Stimulated activated CD8-positive, alpha-beta memory T cell treated with anti-CD3 and anti-CD28 coated beads, Interleukin-7, amount 100 ng/mL, for 4 hours (primary cell): ENCODE measurements at places on chromosomes 7 and 10.

DNA sequence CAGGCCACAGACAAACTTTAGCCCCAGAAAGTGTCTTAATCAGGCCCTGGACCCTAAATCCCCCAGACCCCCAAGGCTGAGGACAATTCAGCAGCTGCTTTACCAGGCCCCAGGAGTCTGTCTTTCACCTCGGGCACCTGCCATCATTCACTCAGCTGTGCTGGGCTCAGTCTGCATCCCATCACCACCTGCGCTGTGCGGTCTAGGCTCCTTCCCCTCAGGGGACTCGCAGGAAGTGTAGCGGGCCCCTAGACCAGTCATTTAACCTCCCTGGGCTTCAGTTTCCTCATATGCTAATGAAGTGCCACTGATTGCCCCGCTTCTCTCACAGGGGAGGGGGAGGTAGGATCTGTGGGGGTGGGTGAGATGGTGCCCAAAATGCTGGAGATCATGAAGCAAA is 76.4 kb upstream of the ZMIZ1 start:
- no peak for DNase-seq

- no peak for DNase-seq
These were observed 266.2 kb downstream of the CREB5 start for GRCh38 chr7:28678431-28678965.

- DNase-seq: no peak
These were observed 70.4 kb upstream of the CDK1 start for GRCh38 chr10:60707841-60708240.

DNA sequence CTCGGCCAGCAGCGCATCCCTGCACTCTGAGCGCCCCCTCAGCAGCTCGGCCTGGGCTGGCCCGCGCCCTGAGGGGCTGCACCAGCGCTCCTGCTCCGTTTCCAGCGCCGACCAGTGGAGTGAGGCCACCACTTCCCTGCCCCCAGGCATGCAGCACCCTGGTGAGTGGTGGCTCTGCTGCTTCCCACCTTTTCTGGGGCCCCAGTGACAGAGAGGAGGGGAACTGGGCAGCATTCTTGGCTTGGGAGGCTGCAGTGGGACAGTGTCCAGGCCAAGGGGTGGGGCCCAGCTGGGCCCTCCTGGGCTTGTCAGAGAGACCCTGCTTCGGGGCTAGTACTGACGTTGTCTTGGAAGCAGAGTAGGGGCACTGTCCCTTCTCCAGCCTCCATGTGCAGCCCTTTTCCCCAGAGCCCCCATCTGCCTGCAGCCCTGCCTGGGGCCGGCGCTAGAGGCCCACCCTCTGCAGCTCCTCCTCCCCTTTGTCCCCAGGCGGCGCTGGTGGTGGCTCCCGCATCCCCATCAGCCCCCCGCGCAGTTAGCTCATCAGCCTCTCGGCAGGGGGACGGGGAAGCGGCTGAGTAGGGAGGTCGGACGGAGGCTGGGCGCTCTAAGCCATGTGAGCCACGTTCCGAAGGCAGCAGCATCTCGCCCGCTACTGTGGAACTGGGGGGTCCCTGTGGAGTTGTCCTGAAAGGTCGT is 29.2 kb downstream of the GBX1 start:
- DNase-seq: no peak

DNA sequence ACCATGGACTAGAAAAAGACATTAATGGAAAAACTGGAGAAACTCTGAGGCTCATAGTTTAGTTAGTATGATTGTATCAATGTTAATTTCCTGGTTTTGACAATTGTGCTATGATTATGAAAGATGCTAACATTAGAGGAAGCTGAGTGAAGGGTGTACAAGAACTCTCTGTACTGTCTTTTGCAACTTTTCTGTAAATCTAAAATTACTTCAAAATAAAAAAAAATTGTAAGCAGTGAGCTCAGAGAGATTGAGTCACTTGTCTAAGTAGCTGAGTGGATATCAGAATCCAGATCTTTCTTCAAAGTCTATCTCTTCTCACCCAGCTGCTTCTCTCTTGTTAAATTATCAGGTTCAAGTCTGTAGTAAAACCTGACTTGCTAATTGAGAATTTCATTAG is 181.1 kb downstream of the PLCE1 start:
- no peak for DNase-seq
